ENCODE measurements at places on chromosomes 11 and 22.
A peak's percentile ranks its signal among the peaks of the same experiment; 100 is the strongest.

- no peak for DNase-seq
Observed at GRCh38 chr11:47997063-47998053, 17.0 kb downstream of the PTPRJ start.

- no peak for DNase-seq
Observed at GRCh38 chr11:17596711-17597110, 49.7 kb downstream of the OTOG start.

GRCh38 chr11:45817191-45817590, 12.2 kb downstream of the SLC35C1 start:
- DNase-seq, result no peak

- DNase-seq, result peak; percentile 56
Observed at GRCh38 chr22:38873469-38874411, 1.7 kb upstream of the CBX6 start.

DNA sequence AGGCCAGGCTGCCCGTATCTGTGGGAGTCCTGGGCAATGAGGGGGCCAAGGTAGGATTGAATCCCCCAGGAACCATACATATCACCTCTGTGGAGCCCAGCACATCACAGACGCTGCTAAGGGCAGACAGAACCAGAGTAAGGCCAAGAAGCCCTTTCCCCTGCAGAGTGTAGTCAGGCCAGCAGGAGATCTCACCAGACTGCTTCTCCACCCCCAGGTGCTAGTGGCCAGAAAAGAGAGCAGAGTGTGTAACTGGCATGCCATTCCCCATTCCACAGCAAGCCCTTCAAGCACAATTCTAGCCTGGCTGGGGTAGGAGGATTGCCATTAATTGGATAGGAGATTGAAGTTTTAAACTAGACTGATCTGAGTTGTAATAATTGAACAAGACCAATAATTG, 28.0 kb upstream of the FCHSD2 start:
- no peak for DNase-seq

DNA sequence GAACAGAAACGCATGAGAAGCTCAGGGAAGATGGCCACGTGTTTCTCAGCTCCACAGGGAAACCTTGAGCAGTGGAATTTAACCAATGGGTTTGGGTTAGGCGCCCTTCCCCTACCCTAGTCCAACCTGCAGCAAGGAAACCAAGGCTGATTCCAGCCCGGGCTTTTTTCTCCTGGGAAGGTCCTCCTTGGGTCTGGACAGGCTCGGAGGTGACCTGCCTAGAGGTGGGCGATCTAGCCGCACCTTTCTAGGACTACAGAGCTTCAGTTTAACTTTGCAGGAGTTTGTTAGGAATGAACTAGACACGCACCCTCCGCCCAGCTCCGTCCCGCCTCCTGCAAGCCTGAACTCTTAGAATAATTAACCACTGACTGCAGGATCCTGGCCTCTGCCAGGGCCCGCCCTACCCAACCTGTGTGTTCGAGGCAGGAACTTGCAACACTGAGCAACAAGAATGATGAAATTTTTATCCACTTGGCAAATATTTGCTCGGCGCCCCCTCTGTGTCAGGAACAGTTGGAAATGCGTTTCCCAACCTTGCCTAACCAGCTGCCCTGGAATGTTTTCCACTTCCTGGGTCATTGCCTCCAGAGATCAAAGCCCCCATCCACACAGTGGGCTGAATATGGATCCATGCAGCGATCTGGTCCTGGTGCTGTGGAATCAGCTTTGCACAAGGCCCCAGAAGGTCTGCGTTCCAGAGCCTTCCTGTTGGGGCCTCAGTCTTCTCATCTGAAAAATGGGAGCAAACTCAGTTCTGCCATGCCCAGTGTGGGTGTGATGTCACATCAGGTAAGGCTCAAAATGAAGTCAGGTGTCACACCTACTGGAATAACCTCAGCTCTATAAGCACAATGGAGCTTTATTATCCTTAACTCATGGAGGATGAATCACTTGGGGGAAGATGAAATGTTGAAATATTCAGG, 13.3 kb downstream of the MPST start:
- DNase-seq, result no peak

DNA sequence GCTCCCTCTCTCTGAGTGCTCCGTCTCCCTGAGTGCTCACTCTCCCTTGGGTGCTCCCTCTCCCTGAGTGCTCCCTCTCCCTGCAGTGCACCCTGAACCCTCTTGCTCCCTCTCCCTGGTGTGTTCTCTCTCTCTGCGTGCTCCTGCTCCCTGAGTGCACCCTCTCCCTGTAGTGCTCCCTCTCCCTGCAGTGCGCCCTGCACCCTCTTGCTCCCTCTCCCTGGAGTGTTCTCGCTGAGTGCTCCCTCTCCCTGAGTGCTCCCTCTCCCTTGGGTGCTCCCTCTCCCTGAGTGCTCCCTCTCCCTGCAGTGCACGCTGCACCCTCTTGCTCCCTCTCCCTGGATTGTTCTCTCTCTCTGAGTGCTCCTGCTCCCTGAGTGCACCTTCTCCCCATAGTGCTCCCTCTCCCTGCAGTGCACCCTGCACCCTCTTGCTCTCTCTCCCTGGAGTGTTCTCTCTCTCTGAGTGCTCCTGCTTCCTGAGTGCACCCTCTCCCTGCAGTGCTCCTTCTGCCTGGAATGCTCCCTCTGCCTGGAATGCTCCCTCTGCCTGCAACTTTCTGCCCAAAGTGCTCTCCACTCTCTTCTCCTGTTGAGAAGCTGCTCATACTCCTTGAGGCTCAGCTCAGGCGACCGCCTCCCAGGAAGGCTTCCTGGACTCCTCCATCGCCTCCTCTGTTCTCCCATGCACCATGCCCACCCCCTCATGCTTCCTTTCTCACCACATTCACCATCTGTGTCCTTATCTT, 48.4 kb upstream of the WNT7B start:
- DNase-seq, result no peak

GRCh38 chr22:40426594-40427333, 56.4 kb downstream of the SGSM3 start:
- peak; percentile 62 for DNase-seq

GRCh38 chr11:35247428-35247827, 108.5 kb downstream of the CD44 start:
- DNase-seq, result no peak

- no peak for DNase-seq
Observed at GRCh38 chr11:32858731-32859130, 29.0 kb downstream of the PRRG4 start.

DNA sequence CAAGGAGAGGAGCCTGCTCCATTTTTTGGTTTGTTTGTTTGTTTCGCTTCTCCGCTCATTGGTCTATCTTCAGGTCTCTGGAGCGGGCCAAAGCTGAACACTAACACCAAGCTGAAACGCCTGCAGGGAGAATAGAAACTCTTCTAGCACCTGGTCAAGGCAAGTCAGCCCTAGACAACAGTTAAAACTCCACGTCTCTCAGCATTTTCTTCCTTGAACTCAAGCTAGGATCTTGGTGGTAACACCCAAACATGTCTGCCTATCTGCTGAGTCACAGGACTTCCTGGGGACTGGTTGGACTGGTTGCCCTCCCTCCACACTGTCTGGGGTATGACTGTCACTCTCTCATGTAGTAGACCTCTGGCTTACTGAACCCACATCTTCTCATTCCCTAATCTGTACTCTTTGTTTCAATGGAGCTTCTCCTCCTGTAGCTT, 23.9 kb upstream of the RBFOX2 start:
- no peak for DNase-seq

GRCh38 chr11:66299186-66299585, 7.5 kb downstream of the TMEM151A start:
- no peak for DNase-seq

DNA sequence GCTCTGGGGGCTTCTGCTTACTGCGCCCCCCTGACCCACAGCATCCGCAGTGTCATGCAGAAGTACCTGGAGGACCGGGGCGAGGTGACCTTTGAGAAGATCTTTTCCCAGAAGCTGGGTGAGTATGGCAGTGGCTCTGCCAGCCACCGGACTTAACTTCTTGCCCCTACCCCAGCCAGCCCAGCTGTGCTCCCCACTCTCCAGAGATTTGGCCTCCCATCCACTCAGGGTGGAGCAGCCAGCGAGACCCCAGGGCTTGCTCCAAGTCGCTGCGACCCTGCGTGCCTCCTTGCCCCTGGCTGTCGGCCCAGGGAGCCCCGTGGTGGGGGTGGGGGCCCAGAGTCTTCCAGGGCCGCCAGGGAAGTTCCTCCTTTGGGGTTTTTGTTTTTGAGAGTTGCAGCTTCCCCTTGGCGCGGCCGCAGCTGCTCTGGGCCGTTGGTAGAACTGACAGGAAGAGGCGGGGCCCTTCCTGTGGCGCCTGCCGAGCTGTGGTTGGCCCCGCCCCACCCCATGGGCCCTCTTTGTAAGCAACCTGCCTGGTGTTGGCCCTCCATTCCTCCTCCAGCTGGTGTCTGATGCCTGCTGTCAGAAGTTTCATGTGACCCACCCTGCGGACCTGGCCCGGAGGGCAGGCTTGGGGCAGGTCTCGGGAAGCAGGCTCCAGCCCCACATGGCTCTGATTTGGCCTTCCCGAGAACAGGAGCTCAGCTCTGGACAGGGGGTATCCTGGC, 11.1 kb downstream of the GRK2 start:
- DNase-seq, result peak; percentile 7

DNA sequence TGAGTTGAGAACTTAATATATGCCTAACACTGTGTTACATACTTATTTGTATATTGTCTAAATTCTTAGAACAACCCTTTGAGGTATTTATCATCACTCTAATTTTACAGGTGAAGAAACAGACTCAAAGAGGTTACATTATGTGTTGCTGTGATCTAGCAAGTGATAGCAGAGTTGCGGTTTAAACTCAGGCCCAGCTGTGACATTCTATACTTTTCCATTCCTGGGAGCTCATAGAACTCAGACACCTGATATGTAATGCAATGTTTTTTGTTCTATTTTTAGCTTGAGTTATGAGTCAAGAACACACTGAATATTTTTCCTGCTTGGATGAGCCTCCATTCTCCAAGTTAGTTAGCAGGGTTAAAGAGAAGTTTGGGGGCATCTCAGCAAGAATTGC, 449.7 kb upstream of the DDI1 start:
- no peak for DNase-seq

DNA sequence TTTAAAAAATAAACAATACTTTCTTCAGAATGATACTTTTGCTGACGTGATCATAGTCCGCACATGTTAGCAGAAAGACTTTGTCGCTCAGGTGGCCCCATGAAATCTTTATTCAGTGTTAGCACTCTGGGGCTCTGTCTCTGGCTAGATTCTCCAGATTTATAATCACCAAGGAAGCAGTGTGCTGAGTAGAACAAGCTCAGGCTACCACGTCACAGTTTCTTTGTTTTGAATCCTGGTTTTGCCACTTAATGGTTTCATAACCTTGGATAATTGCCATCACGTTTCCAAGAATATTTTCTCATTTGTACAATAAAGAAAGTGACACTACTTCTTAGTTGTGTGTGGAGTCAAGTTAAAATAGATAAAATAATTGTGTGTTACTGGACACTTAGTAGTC, 3.9 kb upstream of the MUC15 start:
- DNase-seq, result no peak

DNA sequence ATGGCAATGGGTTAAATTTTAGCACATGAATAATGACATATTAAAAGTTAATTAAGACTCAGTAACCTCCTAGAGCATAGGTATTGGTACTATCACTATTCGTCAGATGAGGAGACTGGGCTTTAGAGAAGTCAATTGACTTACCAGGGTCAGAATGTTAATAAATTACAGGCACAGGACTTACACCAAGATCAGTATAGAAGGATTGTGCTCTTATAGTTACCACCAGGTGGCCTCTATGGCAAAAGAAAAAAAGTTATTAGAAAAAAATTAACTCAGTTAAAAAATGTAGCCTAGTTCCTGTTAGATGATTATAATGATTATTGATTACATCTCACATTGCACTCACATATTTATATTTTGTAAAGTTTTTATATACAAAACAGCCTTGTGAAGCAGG, 1163.7 kb downstream of the FAM181B start:
- no peak for DNase-seq

- no peak for DNase-seq
Observed at GRCh38 chr11:10243896-10244575, 50.0 kb downstream of the SBF2 start.

DNA sequence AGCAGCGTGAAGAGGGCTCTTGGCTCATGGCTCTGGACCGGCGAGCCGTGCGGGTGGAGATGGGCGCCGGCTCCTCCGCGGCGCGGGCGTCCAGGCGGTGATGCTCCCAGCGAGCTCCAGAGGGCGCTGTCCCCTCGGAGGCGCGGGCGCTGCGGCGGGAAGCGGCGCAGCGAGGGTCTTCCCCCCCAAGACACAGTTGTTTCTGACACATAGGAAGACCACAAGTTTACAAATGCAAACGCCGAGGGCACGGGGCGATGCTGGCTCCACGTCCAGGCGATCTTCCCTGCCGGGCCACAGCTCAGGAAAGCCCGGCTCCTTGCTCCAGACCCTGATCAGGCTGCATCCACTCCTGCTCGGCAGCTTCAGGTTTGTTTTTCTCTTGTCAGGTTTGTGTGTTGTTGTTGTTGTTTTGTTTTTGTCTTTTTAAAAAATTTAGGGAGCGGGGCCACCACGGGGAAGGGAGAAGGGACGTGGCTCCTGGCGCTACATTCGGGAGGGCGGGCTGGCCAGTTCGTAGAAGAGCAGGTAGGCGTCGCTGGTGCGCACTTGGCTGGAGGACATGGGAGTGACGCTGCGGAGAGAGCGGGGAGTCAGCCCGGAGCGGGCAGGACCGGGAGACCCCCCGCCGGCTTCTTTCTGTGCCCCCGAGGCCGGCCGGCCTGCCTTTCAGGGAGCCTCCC, 10.0 kb upstream of the MFRP start:
- DNase-seq, result no peak

DNA sequence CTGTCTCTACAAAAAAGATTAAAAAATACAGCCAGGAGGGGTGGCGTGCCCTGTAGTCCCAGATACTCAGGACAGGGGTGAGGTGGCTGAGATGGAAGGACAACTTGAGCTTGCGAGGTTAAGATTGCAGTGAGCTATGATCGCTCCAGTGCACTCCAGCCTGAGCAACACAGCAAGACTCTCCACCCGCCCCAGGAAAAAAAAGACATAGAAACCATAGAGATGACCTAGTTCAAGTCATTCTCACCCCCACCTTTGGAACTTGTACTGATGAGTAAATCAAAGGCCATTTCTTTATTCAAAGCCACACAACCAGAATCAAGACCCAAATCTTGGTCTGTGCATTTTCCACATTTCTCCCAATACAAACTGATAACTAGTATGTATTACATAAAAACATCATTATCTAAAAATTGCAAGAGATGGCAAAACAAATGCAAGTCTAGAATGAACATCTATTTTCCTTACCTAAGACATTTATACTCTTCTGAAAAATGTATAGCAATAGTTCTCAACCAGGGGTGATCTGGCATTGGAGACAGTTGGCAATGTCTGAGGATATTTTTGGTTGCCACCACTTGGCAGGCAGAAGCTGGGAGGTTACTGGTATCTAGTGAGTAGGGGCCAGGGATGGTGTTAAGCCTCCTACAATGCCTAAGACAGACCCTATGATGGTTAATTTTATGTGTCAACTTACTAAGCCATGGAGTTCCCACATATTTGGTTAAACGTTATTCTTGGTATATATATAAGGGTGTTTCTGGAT, 34.6 kb downstream of the LGR4 start:
- DNase-seq, result no peak

DNA sequence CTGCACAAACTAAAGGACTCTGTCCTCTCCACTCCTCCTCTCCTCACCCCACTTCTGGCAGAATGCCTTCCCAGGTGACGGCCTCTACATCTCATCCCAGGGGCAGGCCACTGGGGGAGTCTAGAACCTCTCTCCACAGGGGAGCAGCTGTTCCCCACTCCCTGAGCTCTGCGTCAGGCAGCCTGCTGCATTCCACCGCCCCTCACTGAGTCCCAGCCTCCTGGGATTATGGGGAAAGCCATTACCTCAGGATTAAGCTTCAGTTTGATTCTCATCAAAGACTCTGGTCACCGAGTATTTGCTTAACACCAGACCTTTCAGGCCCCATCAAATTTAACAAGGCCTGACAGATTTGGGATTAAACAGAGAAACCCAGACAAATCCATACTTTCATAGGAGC, 405.9 kb downstream of the NXPE2 start:
- DNase-seq, result no peak
